ENCODE measurements at places on chromosomes 4 and X.

DNA sequence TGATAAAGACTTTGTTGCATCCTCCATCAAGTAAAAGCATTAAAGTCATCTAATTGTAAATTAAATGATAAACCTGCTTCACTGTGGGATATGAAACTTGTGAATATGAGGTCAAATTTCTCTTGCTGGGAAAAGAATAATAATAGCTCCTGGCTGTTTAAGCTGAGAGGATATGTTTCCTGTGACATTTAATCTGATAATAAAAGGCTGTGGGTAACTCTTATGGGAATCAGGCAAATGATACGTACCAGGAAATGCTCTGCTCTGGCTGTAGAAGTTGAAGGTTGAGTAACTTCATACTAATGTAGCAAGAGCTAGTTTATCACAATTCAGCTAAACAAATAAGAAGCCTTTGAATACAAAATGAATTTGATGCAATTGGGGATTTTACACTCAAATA, 574.6 kb downstream of the RAPGEF2 start:
- DNase-seq: no peak

DNA sequence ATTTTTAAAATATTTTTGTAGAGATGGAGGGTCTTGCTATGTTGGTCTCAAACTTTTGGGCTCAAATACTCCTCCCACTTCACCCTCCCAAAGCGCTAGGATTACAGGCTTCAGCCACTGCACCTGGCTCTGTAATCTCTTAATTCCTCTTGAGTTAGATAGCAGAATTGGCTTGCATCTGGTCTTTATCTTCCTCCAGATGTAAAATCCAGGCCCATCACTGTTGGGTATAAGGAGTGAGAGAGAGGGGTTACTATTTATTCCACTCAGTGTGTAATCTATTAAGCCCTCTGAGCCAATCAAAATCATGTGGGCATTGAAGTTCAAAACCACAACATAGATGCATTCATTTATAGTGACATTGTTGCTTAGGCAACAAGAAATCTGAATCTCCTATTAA, 33.9 kb downstream of the ANK2 start:
- no peak for DNase-seq

- DNase-seq: no peak
These were observed 139.1 kb upstream of the PAQR3 start for GRCh38 chr4:79078339-79078738.

DNA sequence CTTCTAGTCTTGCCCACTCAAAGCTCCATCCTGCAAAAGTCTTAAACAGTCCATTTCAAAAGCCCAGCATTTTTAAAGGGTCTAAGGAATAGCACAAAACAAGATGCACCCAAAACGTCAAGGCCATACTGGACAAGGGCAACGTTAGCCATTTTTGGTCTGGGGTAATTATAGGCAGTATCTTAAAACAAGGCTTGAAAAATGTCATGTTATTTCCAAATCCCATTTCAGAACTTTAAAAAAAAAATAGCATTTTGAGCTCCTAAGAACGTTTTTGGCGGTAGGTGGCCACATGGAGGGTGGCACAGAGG, 584 bp upstream of the TMEM165 start:
- no peak for DNase-seq

GRCh38 chr4:179855469-179855868, 2387.7 kb upstream of the TENM3 start:
- DNase-seq: no peak

DNA sequence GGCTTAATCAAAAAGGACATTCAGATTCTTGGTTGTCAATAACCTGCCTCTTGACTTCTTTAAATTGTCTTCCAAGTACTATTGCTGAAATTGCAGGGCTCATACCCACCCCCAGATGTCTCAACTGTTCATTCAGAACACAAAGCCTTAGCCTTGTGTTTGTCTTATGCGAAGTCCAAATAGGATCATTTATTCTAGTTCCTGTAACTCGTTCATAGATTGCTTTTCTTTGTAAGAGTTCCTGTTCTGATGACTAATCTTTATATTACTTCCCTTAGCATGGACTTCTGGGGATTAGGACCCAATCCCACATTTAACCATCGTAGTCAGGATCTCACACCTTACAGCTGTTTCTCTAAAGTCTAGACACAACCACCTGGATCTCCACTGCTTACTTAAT, 226.0 kb downstream of the VEGFC start:
- no peak for DNase-seq

- no peak for DNase-seq
These were observed 317.1 kb upstream of the GALNT7 start for GRCh38 chr4:172851534-172851933.

DNA sequence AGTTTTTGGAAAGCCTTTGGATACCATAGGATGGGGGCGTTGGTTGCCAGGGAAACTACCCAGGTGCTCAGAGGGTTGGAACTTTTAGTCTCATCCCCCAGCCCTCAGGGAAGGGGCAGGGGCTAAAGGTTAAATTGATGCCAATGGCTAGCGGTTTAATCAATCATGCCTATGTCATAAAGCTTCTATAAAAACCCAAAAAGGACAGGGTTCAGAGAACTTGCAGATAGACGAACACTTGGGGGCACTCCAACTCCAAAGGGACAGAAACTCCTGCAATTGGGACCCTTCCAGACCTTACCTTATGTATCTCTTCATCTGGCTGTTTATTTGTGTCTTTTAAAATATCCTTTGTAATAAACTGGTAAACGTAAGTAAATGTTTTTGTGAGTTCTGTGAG, 30.0 kb upstream of the GPR173 start:
- no peak for DNase-seq

DNA sequence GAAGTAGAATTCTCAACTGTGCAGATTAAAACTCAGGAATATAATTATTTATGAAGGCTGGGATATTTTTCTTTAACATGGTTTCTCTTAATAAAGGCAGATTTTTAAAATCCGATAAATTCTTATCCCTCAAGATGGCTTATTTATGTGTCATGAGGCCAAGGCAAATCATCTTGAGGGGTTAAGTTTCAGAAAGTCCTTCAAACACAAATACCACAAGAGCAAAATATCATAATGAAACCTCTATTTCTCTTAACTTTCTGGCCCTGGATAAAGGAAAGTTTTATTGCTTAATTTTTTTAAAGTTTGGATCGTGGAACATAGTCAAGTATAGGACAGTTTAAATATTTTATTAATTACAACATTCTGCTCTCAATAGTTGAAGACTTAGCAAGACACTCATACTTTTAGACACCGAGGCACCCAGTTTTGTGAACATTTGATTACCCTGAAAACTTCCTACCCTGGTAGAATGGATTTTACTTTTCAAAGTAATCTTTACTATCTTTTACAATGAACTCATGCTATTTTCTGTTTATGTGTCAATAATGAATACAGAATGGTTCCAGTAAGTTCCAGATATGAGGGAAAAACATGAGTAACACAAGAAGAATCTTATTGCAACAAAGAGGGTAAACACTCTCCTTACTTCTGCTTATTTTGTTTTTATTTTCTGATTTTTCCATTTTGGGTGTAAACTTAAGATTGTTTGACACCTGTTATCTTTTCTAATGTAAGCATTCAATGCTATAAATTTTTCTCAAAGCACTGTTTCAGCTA, 200.7 kb upstream of the IL15 start:
- no peak for DNase-seq

DNA sequence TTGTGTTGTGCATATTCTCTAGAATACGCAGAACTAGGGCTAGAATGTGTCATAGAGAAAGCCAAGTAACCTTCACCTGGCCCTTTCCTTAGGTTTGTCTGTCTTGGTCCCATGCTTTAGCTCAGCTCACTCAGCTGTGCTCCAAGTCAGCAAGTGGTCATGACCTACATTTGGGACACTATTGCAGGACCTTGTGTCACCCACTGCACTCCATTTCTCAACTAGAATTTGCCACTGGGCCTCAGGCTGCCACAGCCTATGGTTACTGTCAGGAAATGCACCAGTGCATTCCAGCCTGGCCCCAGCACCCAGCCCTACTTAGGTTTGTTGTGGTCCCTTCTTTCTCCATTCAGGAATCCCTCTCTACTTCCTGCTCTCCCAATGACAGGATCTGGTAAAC, 7.7 kb upstream of the FGG start:
- DNase-seq: no peak

All from activated B cell treated with CpG ODN at 0.5 μM for 24 hours (primary cell).